Stimulated activated CD4-positive, alpha-beta T cell treated with anti-CD3 and anti-CD28 coated beads, Interleukin-1b, Interleukin-23, amount 100 ng/mL, for 1 hour (primary cell): ENCODE measurements at places on chromosomes 5 and 9.

GRCh38 chr9:38358390-38359296, 33.9 kb upstream of the ALDH1B1 start:
- DNase-seq, result no peak

DNA sequence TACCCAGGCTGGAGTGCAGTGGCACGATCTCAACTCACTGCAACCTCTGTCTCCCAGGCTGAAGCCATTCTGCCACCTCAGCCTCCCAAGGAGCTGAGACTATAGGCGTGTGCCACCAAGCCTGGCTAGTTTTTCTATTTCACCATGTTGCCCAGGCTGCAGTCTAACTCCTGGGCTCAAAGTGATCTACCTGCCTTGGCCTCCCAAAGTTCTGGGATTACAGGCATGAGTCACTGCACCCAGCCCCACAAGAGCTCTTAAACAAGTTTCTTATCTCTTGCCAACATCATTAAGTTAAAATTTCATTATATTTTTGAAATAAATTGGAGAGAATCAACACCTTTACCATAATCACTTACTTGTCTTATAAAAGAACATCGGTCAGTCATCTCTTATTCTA, 280.3 kb downstream of the ARHGEF28 start:
- no peak for DNase-seq

- no peak for DNase-seq
These were observed 92.8 kb downstream of the MVB12B start for GRCh38 chr9:126419475-126419874.

DNA sequence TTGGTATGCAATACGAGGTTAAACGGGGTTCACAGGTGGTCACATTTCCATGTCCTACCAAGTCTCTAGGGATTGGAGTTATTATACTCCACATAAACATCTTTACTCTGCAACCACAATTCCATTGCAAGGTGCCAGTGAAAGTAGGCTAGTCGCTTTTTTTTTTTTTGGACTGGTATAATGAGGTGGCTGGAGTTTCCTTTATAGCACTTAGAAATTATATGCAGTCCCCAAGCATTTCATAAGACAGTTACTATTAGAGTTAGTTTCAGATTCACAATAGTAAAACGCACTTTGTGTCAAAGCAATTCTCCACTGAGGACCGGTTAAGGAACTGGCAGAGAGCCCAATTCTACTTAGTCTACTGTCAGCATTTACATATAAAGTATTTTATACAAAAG, 1.4 kb downstream of the MEF2C start:
- DNase-seq, result no peak

- no peak for DNase-seq
These were observed 144.4 kb downstream of the BNC2 start for GRCh38 chr9:16726029-16726428.

DNA sequence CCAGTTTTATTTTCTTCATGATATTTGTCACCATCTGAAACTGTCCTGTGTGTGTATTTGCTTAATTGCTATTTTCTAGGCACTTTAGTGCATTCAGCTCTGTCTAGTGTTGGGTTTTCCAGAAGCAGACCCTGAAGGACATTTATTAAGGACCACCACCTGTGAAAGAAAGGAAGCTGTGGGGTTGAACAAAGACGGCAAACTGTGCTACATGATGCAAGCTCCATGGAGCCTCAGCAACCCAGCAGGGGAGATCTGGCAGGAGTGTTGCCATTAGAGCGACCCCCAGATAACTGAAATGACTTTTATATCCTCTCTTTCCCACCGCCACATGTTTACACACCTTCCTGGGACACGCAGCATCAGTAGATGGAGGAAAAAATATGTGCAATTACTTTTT, 125.5 kb downstream of the GABRB2 start:
- no peak for DNase-seq

- DNase-seq, result peak; percentile 11
These were observed 272.5 kb downstream of the EPB41L4A start for GRCh38 chr5:112146323-112147226.

GRCh38 chr9:27168951-27169350, 59.9 kb downstream of the TEK start:
- DNase-seq, result no peak

DNA sequence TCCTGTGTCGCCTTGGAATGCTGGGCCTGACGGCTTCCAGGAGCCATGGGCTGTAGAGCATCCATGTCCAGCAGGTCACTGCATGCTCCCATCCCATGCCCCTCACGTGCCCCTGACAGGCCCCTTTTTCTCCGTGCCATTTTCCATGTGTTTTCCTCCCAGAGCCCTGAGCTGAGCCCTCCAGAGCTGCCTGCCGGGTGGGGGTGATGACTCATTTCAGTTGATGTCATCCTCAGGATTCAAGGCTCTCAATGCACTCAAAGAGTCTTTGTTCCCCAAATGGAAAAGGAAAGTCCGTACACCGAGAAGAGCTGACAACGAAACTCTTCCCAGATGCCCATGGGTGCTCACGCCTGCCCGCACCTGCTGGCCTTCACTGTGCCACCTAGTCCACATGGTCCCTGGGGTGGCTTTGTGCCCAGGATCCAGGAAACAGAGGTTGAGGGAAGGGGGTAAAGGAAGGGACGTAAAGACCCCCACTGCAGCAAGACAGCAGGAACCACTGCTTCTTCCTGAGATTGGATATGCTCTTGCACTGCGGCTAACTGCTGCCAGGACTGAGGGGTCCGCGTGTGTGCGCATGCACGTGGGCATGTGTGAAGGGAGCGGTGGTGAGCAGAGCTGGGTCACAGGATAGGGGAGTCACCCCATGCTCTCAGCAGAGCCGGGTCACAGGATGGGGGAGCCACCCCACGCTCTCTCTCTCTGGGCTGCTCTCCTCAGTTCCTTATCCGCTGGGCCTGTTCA, 27.6 kb downstream of the COL15A1 start:
- no peak for DNase-seq

- DNase-seq, result no peak
These were observed 69.9 kb downstream of the JAKMIP2 start for GRCh38 chr5:147712598-147712997.

DNA sequence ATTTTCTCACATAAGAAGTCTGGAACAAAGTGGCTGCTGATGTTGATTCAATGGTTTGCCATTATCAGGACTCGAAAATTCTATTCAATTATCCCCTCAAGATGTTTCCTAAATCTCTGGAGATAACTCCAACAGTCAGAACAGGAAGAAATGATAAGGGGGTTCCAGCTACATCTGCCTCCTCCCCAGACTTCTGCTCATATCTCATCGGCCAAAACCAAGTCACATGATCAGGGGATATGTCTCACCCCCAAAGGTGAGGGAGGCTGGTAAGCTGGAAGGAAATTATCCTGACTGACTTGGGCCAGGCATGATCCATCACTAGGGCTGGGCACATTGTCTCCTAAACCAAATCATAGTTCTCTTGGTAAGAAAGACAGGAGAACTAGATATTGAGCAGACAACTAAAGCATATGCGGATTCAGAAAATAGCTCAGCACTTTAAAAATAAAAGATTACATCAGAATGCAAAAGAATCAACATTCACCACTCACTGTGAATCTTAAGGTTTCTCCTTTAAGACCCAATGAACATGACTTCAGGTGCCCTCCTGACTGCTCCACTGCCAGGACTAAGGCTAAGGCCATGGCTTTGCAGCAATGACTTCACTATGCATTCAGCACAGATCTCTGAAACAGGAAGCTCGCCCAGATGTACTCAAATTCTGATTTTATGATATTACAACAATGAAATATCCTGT, 306.3 kb downstream of the ENC1 start:
- DNase-seq, result no peak

DNA sequence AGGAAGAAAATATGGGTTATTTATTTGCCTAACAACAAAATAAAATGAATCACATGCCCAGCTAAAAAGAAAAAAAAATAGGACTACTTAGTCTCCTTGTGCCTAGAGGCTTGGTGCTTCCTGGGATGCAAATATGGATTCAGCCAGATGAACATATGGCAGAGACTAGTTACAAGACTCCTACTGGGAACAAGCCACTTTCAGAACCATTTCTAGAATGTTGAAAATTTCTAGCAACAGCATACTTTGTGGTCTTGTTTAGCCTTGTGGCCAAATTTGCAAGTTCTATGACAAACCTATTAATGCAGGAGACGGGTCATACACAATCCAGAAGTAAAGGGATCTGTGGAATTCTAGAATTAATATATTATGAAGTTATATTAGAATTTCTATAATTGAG, 198.7 kb downstream of the CHSY3 start:
- no peak for DNase-seq

GRCh38 chr5:135934939-135935338, 19.8 kb downstream of the LECT2 start:
- DNase-seq, result no peak

GRCh38 chr9:76423216-76424177, 29.3 kb upstream of the RFK start:
- no peak for DNase-seq

DNA sequence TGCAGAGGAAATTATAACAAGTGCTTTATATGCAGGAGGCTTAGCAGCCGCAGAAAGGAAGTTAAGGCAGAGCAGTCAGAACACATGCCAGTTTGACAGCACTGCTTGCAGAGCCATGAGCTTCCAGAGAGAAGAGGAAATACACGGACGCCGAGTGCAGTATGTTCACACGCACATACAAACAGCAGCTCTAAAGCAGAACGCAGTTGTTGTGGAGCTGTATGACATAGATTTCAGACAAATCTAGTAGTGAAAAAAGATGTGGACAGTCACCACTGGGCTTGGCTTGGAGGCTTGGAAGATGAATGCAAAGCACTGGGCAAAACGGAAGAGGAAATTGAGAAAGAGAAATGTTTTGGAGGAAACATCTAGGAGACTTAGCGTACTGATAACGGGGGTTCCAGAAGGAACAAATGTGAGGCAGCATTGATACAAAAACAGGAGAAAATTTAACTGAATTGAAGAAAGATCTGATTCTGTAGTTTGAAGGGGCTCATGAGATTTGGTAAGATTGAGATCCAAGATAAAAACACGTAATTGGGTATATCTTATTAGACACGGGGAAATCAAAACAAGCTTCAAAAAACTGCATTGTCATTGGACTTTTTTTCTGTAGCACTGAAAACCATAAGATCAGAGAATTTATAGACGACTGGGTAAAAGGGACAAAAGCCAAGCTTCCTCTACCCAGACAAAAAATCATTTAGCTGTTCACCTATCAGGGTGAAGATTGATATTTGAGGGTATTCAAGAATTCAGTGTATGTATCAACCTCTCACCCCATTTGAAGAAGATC, 19.6 kb upstream of the ROPN1L start:
- no peak for DNase-seq

DNA sequence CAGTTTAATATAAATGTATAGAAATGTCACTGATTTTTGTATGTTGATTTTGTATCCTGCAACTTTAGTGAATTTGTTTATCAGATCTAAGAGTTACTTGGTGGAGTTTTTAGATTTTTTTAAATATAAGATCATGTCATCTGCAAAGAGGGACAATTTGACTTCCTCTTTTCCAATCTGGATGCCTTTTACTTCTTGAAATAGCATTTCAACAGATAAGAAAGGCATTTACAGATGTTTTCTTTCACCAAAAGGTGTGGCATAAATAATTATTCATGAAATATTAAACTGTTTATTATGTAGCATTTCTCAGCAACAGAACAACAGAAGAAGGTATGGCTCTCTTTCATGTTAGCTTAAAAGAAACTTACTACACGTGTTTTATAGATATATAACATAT, 34.9 kb upstream of the NIPBL start:
- DNase-seq, result no peak

DNA sequence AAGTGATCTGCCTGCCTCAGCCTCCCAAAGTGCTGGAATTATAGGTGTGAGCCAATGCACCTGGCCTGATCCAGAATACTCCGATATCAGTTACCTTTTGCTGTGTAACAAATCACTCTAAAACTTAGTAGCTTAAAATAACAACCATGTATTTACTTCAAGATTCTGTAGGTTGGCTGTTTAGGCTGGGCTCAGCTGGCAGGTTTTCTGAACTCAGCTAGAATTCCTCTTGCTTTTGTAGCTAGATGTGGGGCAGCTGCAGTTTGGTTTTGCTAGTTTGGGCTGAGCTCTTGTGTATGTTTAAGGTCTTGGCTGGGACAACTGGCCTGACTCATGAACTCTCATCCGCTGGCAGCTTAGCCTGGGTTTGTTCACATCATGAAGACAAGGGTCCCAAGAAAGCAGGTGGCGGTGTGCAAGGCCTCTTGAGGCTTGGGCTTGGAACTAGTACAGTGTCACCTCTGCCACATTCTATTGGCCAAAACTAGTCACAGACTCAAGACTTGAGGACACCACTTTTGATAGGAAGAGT, 138.3 kb upstream of the SHB start:
- no peak for DNase-seq

DNA sequence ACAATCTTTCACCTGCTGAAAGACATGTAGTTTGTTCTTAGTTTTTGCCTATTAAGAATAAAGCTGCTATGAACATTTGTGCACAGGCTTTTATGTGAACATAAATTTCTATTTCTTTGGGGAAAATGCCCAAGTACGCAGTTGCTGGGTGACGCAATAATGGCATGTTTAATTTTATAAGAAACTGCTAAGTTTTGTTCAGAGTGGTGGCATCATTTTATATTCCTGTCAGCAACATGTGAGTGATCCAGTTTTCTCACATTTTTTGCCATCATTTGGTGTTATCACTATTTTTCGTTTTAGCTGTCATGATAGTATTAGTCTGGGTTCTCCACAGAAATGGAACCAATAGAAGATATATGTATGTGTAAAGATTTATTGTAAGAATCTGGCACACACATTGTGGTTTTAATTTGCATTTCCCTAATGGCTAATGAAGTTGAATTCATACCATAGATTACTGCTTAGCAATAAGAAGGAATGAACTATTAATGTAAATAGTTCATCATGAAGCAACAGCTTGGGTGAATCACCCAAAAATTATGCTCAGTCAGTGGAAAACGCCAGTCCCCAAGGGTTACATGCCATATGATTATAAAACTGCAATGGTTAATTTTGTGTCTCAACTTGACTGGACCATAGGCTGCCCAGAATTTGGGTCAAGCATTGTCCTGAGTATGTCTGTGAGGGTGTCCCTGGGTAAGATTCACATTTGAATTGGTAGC, 358.6 kb downstream of the MSX2 start:
- DNase-seq, result no peak

- no peak for DNase-seq
These were observed 23.0 kb upstream of the MEIKIN start for GRCh38 chr5:131968396-131968954.

DNA sequence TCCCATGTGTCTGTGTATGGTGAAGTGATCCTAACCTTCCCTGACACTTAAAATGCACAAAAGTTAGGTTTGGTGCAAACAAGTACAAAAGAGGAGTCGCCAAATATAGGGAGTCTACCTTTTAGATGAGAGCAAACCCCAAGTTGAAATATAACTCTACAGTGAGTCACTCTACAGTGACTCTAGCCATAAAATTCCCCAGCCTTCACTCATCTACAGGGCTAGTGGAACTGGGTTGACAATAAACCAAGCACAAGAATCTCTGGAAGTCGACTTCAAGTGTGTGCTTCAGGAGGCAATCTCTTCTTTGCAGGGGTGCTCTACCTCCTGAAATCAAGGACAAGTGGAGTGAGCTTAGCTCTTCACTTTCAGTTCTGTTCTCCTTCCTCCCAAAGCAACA, 3.3 kb downstream of the SHISAL2B start:
- DNase-seq, result no peak

DNA sequence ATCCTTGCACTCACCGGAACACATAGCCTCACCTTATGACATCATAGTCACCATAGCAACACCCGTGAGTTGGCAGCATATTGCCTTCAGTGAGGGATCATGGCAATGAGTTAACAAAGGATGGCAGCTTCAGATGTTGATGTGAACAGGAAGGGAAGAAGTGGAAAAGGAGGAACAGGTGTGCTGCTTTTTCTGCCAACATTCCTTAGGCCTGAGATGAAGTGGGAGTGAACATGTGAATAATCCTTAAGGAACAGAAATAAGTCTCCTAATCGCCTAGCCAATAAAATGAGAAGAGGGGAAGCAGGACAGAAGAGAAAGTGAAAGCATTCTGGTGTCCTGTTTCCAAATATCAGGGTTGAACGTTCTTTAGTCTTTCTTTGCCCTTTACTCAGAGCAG, 360.0 kb downstream of the BRINP1 start:
- DNase-seq, result no peak
